Activated CD4-positive, alpha-beta T cell treated with anti-CD3 and anti-CD28 coated beads, Interleukin-2, Interleukin-6, amounts not matched to agents 100 ng/mL and 50 ng/mL, durations not matched to agents 16 hours and 8 hours (primary cell): ENCODE measurements at places on chromosomes 16 and 17.
A peak's percentile ranks its signal among the peaks of the same experiment; 100 is the strongest.

DNA sequence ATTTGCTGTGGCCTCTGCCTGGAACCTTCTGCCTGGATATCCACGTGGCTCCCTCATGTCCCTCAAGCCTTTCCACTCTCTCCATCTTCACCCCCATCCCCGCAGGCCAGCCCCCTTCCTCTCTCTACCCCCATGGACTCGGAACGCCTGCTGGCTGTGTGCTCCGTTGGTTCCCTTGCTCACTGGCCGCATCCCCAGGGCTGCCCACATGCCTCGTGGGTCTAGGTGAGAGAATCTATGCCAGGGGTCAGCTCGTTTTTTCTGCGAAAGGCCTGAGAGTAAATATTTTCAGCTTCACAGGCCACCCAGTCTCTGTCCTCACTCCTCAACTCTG is 12.0 kb downstream of the SLC5A10 start:
- no peak for DNase-seq

GRCh38 chr16:30756781-30757100 is 5.1 kb downstream of the CFAP119 start:
- no peak for DNase-seq

DNA sequence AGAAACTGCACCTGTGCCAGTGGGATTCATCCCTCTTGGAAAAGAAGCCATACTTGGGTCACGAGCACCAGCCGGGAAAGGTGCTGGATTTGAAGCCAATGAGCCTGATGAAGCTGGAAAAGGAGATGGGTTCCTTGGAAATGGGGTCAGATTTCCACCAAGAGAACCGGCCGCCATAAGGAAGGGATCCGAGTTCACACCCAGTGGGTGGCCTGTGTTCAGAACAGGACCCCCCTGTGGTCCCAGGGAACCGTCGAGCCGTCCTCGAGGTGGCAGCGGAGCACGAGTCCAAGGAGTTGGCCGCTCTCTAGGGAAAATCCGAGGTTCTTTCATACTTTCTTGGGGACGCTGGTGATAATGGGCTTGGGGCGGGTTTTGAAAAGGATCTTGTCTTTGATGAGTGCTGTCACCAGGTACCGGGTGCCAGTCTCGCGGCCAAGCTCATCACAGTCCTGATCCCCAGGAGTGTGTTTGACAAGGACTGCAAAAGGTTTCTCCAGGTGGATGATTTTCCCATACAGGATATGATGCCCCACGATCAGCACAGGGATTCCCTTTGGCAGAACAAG is 12.2 kb downstream of the CHTF8 start:
- no peak for DNase-seq

- DNase-seq = no peak
Observed at GRCh38 chr17:81037026-81037797, 2.3 kb downstream of the BAIAP2 start.

DNA sequence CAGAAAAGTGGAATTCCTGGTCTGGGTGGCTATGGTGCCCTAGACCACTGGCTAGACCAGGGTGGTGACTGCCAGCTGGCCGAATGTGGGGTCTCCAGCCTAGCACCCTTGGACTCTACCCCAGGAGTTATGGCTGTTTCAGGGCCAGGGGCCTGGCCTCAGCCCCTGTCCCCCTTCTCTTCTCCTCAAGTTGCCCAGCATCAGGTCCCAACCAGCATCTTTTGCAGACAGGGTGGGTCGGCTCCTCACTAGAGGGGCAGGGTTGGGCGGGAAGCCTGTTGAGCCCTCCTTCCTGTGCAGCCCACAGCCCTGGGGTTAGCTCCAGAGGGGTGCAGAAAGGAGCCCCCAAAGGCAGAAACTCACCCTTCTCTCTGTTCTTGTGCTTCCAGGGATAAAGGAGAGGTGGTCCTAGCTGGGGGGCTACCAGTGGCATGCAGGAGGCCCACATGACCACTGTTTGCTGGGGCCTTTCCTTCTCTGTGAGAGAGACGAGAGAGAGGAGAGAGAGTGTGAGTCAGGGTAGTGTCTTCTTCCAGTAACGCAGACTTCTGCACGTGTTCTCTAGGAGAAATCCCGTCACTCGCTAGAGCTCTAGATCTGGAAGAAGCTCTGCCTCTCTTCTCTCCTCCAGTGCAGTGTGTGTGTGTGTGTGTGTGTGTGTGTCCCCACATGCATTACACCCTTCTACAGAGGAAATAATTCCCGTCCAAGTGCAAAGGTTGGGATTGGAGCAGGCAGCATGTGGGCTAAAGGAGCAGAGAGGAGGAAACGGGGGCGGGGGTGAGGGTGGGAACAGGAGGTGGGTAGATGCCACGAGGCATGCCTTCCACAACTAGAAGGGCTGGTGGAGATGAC is 209.4 kb downstream of the SEC14L1 start:
- DNase-seq = no peak

GRCh38 chr17:62998166-62998565 is 32.1 kb downstream of the TANC2 start:
- no peak for DNase-seq

- peak; percentile 52 for DNase-seq
Observed at GRCh38 chr16:79047337-79047736, 553.2 kb downstream of the MAF start.

DNA sequence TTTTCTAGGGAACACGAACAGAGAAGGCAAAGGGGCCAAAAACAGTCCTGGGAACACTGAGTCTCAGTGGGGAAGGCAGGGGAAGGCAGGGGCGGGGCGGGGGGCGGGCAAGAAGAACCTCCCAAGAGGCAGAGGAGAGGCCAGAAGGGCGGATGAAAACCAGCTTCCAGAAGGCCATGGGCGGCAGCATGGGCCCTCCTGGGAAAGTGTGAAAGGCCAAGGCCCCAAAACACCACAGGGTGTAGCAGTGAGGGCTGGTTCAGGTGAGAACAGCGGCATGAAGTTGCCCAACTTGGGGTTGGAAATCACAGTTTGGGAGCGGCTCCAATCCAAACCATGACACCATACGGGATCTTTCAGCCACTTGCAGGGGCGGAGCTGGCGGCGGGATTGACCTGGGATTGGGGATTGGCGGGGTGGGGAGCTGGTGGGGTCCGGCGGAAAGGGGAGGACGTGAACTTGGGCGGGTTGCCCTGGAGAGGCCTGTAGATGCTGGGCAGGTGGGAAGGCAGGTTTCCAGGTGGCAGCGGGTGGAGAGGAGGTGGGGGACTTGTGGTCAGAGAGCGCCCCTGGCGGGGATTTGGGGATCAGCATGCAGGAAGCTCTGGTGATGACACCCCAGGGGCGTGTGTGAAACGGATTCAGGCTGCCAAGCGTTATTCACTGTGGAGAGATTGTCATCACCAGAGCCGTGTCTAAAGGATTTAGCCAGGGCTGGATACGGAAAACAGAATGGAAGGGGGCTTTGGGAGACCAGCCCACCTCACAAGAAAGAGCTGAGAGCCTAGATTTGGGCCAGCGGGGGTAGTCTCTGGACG is 80.9 kb downstream of the ARHGAP23 start:
- DNase-seq = peak; percentile 83

- no peak for DNase-seq
Observed at GRCh38 chr16:57606147-57606846, 22.1 kb upstream of the ADGRG1 start.

DNA sequence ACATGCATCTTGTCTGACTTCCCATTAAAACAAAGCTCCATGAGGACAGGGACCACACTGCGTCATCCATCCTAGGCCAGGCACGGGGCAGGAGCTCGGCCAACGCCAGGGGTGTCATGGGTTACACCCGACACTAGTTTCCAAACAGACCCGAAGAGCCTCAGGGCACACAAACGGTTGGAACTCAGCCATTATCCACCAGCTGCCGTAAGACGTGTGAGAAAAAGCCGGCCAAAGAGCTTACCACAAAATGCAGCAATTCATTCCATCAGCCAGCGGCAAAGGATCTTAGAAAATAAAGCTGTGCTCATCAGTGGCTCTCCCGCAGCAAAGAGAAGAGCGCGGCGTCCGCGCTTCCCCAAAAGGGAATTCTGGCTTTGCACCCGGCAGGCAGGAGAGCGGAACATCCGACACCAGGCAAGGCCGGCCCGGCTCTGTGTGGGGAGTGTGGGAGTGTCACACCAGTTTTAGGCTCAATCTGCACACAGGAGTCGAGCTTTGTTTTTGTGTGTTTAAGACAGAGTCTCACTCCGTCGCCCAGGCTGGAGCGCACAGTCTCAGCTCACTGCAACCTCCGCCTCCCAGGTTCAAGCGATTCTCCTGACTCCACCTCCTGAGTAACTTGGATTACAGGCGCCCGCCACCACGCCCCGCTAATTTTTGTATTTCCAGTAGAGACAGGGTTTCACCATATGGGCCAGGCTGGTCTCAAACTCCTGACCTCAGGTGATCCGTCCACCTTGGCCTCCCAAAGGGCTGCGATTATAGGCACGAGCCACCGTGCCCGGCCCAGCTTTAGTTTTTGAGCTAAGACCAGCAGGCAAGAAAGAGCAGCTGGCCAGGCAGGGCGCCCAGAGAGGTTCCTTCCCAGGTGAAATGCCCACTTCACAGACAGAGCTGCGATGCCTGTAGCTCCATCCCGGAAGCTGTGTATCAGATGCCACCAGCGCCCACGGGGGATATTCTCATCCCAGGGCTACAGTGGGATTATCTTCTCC is 1.5 kb downstream of the SLC38A8 start:
- no peak for DNase-seq

GRCh38 chr17:48024149-48025039 is 13.2 kb downstream of the COPZ2 start:
- DNase-seq = peak; percentile 69

GRCh38 chr17:75010683-75011400 is 1.6 kb upstream of the MRPL58 start:
- DNase-seq = no peak

GRCh38 chr17:53134548-53134947 is 688.2 kb upstream of the KIF2B start:
- no peak for DNase-seq

GRCh38 chr16:58503166-58503862 is 3.4 kb downstream of the NDRG4 start:
- DNase-seq = no peak

DNA sequence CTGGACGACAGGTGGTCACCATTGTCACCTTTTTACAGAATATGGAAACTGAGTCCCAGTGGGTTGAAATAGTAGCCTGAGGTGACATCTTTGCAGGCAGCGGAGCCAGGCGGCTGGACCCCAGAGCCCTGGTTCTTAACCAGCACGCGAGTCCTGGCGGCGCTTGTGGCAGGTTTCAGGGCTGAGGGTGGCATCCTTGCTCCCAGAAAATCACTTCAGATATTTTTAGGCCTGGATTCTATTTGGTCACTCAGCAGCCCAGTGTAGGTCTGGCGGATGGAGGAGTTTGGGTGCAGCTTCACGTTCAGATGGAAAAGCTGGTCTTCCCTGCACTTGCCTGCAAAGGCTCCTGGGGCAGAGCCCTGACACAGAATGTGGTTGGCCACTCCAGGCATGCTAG is 354.0 kb downstream of the SNX29 start:
- DNase-seq = no peak

- no peak for DNase-seq
Observed at GRCh38 chr17:70080541-70081347, 5.7 kb downstream of the KCNJ16 start.

GRCh38 chr16:11688520-11688886 is 20.2 kb downstream of the SNN start:
- no peak for DNase-seq

DNA sequence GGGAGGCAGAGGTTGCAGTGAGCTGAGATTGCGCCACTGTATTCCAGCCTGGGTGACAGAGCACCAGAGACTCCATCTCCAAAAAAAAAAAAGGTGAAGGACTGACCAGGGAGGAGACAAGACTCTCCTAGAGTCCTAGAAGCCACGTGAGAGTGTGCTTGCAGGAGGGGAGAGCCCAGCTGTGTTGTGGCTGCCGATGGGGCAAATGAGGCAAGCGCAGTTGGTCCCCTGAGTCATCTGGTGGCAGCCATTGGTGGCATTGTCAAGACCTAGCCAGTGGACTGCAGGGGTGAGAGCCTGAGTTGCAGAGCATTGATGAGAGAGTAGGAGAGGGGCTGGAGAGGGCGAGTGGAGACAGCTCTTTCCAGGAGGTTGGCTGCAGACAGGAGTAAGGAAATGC is 278.0 kb downstream of the SNX29 start:
- no peak for DNase-seq

- DNase-seq = no peak
Observed at GRCh38 chr17:81380131-81380530, 15.1 kb upstream of the BAHCC1 start.

DNA sequence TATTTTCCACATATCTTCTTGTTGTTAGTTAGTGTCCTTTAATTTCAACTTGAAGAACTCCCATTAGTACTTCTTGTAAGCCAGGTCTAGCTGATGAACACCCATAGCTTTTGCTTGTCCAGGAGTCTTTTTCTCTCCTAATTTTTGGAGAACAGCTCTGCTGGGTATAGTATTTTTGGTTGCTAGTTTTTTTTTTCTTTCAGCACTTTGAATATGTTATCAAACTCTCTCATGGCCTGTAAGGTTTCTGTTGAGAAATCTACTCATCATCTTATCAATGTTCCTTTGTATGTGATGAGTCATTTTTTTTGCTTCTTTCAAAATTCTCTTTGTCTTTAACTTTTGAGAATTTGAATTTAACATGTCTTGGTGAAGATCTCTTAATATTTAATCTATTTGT is 31.8 kb upstream of the NKD1 start:
- DNase-seq = no peak

GRCh38 chr16:86048221-86048620 is 149.3 kb downstream of the IRF8 start:
- no peak for DNase-seq

- DNase-seq = no peak
Observed at GRCh38 chr17:57366558-57367351, 110.4 kb downstream of the MSI2 start.

GRCh38 chr17:80248894-80249710 is 11.6 kb upstream of the RNF213 start:
- no peak for DNase-seq

GRCh38 chr17:18933102-18934058 is 18.6 kb upstream of the SLC5A10 start:
- DNase-seq = peak; percentile 43

- DNase-seq = no peak
Observed at GRCh38 chr16:56457927-56458470, 6.6 kb downstream of the OGFOD1 start.

- no peak for DNase-seq
Observed at GRCh38 chr16:51111759-51112158, 39.3 kb downstream of the SALL1 start.

DNA sequence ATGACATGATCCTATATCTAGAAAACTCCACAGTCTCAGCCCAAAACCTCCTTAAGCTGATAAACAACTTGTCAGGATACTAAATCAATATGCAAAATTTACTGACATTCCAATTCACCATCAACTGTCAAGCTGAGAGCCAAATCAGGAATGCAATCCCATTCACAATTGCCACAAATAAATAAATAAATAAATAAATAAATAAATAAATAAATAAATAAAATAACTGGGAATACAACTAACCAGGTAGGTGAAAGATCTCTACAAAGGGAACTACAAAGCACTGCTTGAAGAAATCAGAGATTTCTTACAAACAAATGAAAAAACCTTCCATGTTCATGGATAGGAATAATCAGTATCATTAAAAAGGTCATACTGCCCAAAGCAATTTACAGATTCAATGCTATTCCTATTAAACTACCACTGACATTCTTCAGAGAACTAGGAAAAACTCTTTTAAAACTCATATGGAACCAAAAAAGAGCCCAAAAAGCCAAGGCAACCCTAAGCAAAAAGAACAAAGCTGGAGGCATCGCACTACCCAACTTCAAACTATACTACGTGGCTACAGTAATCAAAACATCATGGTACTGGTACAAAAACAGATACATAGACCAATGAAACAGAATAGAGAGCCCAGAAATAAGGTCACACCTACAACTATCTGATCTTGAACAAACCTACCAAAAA is 37.7 kb downstream of the BRIP1 start:
- no peak for DNase-seq

- peak; percentile 82 for DNase-seq
Observed at GRCh38 chr17:74457146-74457819, 9.2 kb upstream of the CD300A start.
